ENCODE measurements at places on chromosomes 11 and 22.
A peak's percentile ranks its signal among the peaks of the same experiment; 100 is the strongest.

GRCh38 chr11:2527621-2528291, 82.9 kb downstream of the KCNQ1 start:
- DNase-seq: no peak

GRCh38 chr11:27913650-27914049, 194.3 kb downstream of the KIF18A start:
- peak; percentile 61 for DNase-seq

- no peak for DNase-seq
Measured at GRCh38 chr22:38611559-38611958, 41.6 kb upstream of the DMC1 start.

DNA sequence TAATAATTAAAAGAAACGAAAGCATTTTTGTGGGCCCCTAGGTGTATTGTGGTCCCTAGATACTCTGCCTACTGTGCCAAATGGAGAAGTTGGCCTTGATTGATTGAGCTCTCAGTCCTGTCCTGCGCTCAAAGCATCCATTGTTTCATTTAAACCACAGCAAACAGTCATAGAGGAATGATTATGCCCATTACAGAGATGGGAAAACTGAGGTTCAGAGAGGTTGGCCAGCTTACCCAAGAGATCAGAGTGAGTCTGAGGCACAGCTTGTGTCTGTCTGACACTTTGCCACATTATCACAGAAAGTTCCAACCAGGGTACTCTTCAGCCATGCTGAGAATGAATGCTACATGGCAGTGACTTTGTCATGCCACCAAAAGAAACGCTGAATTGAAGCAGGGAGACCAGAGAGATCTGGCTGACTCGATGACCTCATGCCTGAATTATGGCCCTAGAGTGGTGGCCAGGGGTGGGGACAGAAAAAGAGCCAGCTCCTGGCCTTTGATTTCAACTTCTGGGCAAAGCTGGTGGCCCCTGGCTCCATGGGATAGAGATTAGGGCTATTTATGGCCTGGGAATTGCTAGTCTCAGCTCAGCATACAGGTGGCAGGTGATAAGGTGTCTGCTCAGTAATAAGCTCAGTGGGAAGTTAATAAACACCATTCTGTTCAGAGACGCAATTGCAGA, 180.5 kb downstream of the MIAT start:
- DNase-seq: no peak
